NCI-H1417 (cell line): ENCODE measurements at places on chromosomes 5 and 9.

- DNase-seq: no peak
These were observed 655.2 kb upstream of the RIOK2 start for GRCh38 chr5:97838214-97838613.

DNA sequence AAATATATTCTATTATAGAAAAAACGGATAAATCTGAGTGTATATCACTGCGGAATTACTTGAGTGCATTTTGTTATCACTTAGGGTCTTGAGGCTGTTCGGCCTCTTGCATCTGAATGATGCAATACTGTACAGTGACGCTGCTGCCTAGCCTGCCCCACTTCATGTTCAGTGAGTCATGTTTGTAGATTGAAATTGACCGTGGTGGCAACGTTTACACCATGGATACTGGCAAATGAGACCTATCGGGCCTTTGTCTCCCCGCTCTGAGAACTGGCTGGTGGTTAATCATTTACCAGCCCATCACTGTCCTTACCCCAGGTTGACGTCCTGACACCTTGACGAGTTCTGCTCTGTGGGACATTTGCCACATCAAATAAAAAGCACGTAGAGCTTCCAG, 510.1 kb upstream of the ADAMTS16 start:
- DNase-seq: no peak

GRCh38 chr9:98401140-98402018, 145.9 kb upstream of the TBC1D2 start:
- DNase-seq: no peak

DNA sequence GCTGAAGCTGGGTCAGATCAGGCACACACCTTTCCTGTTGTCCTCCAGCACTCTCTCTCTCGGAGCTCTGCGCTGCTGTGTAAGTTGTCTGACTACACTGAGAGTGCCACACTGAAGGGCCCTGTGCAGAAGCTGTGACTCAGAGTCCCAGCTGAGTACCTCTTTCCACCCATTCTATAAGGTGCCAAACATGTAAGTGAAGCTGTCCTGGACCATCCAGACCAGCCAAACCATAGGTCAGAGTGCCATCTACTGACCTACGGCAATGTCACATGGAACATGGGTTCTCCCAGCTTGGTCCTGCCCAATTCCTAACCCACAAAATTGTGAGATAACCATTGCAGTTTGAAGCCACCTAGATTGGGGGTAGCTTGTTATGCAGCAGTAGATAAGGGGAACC, 68.2 kb downstream of the ADCY2 start:
- peak; percentile 47 for DNase-seq

DNA sequence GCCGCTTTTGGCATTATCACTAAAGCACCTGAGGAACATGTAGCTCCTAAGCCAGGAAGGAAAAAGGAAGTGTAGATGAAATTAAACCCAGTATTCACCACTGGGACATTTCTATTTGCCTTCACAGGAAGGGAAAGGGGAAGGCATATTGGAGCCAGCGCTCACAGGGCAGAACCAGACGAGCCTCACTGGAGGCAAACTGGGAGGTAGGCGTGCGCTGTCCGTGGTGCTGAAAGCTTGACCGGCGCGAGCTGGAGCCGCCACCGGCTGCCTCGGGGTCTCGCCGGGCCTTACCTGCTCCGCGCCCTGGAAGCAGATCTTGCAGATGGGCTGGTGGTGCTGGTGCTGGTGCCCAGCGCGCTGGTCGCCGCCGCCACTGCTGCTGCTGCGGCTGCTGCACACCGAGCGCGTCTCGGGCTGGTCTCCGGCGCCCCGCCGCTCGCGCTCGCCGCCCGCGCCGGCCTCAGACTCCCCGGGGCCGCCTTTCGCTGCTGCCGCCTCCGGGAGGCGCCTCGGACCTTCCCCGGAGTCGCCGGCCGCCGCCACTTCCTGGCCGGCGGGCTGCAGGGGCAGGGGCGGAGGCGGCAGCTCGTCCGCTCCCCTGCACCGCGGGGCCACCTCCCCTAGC, 732 bp downstream of the MARCHF11 start:
- DNase-seq: peak; percentile 89

DNA sequence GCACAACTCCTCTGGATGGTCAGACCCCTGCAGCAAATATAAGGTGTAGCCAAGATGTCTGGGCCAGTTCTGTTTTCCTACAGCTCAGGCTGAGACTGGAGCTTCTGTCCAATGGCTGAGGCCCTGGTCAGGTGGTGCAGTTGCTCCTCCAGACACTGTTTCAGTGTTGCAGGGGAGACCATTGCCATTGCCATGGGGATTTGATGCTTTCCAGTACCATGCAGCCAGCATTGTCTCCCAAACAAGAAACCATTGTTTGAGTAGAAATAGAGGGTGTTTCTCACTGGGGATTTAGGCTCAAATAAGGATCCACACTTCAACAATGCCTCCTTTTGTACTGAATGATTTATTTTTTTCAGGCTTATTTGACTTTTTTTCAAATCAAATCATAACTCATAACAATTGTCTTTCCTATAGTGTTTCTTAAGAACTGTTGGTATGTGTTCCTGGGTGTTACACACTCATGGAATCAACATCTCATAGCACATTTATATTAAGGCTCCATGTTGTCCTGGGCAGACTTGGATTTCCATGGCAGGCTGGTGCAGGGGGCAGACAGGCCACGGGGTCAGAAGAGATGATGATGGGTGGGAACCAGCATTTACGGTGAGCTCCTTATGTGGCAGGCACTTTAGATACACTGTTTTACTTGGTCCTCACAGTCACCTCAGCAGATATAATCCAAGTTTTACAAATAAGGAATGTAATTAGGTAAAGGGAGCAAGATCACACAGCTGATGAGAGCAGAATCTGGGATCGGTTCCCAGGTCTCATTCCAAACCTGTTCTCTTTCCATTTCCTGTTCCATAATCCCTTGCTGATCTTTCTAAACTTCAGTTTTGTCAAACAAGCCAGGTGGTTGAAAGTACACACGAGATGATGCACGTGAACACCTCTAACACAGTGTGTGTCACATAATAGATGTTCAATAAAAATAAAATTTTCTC, 95.9 kb upstream of the GNAQ start:
- DNase-seq: no peak
